ENCODE measurements at places on chromosomes 13 and 19. TPM values are rescaled to one million over a fixed set of nuclear protein-coding genes. Genes with fewer than 3 reads are reported as not detected.

DNA sequence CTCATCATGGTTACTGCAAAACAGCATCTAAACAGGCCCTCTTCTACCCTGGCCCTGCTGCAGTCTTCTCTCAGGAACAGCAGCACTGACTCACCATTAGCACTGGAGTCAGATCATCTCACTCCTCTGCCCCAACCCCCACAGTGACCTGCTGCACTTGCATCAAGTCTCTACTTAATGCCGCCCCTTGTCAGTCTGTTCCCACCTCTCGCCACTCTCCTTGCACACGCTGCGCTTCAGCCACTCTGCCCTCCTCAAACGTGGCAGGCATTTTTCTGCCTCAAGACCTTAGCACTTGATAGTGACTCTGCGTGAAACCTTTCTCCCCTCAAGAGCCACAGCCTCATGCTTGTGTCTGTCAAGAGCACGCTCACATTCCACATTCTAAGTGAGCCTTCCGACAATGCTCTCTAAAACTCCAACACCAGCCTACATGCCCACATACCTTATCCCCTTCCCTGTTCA lies 22.1 kb downstream of the MIPEP start:
- peak; percentile 85 for DNase-seq

DNA sequence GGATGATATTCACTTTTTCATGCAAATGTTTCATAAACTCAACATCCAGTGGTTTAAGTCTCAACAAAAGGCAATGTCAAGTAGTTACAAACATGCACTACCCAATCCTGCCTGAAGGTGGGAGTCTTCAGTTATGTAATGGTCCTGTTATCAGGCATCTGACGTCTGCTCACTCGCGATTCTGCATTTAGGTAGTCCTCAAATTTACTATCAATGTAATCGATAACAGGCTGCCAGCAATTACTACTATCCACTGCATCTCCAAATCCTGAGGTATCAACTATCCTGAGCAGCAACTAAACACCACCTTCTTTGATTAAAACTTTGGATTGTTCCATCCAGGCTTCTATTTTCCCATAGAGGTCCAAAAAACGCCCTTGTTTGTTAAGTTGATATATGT lies 51.2 kb downstream of the NLRP12 start:
- DNase-seq = peak; percentile 47

- DNase-seq = peak; percentile 71
Observed at GRCh38 chr13:52599037-52599847, 43.0 kb upstream of the HNRNPA1L2 start.

DNA sequence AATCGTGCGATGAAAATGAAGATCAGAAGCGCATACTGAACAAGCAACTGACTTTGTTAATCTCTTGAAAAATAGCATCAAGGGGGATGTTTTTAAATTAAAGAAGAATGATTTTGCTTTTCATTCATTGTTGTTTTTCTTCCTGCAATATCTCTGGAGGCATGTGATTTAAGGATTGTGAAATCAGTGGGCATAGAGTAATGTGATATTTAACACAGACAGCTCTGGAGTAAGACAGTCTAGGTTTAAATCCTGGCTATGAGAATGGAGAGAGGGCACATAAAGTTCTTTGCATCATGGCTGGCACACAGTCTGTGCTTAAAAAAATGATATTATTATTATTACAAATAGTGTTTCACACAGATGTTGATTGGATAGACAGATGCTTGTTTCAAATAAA lies 243.1 kb upstream of the NBEA start:
- no peak for DNase-seq

DNA sequence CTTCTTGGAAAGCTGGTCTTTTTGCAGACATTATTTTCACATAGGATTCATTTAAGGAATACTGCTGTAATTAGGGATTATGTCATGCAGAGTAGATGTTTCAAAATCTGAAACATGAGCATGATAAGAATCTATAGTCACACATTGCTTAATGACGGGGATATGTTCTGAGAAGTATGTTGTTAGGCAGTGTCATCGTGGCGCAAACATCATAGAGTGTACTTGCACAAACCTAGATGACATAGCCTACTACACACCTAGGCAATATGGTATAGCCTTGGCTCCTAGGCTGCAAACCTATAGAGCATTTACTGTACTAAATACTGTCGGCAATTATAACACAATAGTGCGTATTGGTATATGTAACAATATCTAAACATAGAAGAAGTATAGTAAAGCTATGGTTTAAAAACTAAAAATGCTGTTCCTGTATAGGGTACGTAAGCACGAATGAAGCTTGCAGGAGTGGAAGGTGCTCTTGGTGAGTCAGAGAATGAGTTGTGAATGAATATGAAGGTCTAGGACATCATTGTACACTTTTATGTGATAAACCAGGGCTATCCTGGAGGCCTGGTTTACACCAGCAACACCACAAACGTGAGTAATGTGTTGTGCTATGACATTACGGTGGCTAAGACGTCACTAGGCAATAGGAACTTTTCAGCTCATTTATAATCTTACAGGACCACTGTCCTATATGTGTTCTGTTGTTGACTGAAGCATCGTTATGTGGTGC lies 283.1 kb downstream of the MTUS2 start:
- no peak for DNase-seq

DNA sequence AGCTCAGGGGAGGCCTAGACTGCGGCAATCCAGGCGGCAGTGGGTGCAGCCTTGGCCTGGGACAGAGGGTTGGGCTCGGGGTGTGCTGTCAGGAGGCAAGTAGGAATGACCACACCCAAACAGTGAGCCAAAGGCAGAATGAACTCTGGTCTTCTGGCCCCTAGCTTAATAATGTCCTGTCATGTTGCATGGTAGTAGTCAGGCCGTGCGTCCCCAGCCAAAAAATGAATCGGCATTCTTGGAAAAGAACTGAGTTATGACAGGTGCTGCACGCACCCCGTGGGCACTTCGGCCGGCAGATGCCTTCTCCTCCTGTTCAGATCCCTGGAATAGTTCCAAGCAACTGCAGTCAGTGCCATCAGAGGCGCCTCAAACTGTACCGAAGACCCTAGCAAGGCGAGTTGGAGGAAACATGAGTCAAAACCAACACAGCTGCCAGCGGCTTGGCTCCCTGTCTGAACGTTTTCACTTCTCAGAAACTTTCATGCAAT lies 55.9 kb downstream of the ATP7B start:
- no peak for DNase-seq

DNA sequence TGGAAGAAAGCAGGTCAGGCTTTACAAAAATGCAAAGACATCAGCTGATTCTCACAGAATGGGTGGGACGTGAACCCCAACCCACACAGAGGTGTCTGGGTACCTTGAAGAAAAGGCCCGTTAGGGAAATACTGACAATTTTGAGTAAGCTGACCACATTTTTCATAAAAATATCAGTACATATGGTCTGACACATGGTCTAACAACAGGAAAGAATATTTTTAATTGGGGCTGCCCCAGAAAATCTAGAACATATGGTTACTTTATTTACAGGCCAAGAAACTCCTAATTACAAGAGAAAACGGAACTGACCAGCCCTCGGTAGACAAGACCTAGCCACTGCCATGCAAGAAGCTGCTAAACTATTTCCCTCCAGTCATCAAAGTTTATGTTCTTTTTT lies 48.7 kb upstream of the ITM2B start:
- DNase-seq = no peak

- DNase-seq = no peak
Observed at GRCh38 chr19:49491030-49491803, 3.8 kb downstream of the RPL13A start.

DNA sequence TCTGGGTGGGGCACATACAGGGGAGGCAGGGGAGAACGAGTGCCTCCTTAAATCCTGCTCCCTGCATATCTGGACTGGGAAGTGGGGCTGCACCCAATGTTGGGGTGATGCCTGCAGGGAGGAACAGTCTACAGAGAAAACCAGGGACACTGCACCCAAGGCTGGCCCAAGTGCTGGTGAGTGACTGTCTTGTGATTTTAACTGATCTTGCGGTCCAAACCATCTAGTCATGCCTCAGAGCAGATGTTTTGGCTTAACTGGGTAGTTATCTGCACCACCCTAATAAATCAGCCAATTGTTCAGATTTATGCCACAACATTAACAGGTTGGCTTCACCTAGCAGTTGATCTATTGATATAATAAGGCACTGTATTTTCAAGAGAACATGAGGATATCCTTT lies 219.2 kb upstream of the IRS2 start:
- no peak for DNase-seq

- DNase-seq = no peak
Observed at GRCh38 chr13:112704308-112705145, 14.7 kb downstream of the ATP11A start.

DNA sequence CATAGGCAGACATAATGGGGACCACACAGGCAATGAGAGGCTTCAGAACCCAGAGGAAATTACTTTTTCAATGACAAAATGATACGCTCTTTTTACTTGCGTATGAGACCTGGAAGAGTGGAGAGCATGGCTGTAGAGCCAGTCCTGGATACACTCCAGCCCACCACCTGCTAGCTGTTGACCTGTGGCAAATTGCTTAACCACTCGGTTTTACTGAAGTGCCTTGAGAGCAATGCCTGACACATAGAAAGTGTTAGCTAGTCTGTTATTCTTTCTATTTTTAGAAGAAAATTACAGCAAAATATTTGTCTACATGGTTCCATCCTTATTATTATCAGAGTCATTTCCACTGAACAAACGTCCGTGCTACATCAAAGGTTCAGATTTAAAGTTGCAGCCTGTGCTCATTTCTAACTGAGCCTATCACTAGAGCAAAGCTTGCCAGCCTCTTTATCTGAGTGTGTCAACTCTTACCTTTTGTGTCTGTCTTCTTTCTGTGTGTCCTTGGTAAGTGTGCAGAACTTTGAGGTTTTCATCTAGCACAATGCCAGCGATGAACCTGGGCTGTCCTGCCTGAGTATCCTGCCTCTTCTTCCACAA lies 9.6 kb upstream of the GPR183 start:
- no peak for DNase-seq

GRCh38 chr19:41323430-41324125 lies 13.6 kb downstream of the CCDC97 start:
- peak; percentile 98 for DNase-seq

DNA sequence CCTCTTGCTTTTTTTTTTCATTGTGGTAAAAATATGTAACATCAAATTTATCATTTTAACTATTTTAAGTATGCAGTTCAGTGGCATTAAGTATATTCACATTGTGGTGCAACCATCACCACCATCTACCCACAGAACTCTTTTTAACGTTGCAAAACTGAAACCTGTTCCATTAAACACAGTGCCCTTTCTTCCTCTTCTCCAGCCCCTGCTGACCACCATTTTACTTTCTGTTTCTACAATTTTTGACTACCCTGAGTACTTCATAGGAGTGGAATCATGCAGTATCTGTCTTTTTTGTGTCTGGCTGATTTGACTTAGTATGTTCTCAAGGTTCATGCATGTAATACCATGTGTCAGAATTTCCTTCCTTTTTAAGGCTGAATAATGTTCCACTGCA lies 153.1 kb downstream of the FGF9 start:
- DNase-seq = no peak

DNA sequence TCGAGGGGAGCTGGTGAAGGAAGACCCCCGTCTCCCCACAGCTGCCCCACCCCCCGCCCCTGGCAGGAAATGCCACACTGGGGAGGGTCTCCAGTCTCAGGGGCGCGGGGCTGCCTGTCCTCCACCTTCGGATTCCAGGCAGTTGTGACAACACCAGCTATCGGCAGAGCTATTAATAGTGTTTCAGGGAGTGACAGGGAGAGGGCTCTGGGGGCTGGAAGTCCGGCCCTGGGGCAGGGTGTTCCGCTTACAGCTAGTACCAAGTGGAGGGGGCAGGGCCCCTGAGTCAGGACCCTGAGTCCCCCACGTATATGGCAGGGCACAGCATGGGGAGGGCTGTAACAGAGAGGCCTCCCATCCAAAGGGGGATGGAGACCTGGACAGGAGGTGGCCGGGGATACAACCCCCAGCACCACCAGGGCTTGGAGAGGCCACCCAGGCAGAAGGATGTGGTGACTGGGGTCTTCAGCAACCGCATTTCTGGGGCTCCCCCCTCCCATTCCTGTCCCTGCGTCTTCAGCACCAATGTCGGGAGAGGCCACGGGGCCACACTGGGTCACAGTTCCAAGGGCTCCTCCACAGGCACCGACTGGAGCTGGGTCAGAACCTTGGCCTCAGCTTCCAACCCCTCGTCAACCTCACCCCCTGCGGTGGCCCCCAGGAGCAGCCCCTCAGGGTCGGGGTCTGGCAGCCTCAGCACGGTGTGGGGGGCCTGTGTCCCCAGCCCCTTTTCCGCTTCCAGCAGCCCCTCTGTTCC lies 3.9 kb downstream of the SIX5 start:
- DNase-seq = no peak

- no peak for DNase-seq
Observed at GRCh38 chr13:111403266-111403665, 82.8 kb downstream of the TEX29 start.

- no peak for DNase-seq
Observed at GRCh38 chr19:16883522-16883921, 5.3 kb upstream of the F2RL3 start.

DNA sequence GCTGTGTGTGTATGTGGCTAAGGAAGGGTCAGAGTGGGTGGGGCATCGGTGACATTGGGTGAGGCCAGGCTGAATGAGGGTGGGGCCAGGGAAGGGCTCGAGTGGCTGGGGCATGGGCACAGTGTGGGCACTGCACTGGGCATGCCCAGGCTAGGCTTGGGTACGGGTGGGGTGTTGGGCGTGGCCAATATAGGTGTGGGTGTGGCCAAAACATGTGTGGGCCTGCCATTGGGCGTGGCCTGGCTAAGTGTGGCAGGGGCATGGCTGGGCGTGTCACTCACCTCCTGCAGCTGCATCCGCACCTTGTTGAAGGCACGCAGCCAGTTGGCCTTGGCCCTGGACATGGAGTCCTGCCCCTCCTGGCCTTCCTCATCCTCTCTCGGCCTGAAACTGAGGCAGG lies 33.2 kb downstream of the UNC13A start:
- DNase-seq = no peak

DNA sequence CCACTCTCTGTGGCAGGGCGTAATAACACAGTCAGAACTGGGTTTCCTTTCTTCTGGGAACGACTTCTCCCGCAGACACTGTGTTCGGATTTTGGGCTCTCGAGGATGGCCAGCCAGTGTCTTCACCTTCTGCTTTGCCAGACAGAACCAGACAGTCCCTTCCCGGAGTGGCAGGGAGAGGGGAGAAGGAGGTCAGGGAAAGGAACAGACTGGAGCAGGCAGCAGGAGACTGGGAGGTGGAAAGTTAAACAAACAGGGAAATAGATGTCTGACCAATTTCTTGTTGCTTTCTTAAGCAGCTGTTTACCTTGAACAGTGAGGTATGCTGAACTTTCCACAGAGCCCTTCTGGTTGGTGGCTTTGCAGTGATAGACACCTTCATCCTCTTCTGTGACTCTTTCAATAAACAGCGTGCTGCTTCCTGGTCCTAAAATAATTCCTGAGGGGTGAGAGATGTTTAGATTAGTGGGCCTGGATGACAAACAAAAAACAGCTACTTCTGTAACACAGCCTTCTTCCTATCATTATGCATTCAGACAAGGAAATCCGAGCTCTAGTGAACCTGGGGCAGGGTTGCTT lies 137.6 kb downstream of the FLT1 start:
- DNase-seq = no peak

- DNase-seq = no peak
Observed at GRCh38 chr13:25447396-25447795, 75.6 kb downstream of the ATP8A2 start.

The DCLK1 gene
- under 0.01 TPM for total RNA-seq

The CYP2F1 gene
- not detected for total RNA-seq

The ZNF878 gene
- 0.28 TPM for total RNA-seq

The LHFPL6 gene
- 24.7 TPM for total RNA-seq

The C19orf38 gene
- total RNA-seq = 0.28 TPM

The WASF3 gene
- 4.3 TPM for total RNA-seq

The TBXA2R gene
- total RNA-seq = 0.36 TPM

Measured in IMR-90 (cell line).